LoVo (cell line): ENCODE measurements at places on chromosomes 4 and X.

GRCh38 chr4:18815081-18815778 is 793.7 kb upstream of the LCORL start:
- no peak for DNase-seq

GRCh38 chr4:136583567-136583966 is 948.7 kb downstream of the PCDH18 start:
- no peak for DNase-seq

- no peak for DNase-seq
These were observed 394.7 kb upstream of the CPEB2 start for GRCh38 chr4:14607578-14607977.

- DNase-seq: no peak
These were observed 42.8 kb downstream of the CPXCR1 start for GRCh38 chrX:88789825-88790224.

GRCh38 chr4:26212528-26212927 is 108.3 kb upstream of the RBPJ start:
- DNase-seq: no peak

DNA sequence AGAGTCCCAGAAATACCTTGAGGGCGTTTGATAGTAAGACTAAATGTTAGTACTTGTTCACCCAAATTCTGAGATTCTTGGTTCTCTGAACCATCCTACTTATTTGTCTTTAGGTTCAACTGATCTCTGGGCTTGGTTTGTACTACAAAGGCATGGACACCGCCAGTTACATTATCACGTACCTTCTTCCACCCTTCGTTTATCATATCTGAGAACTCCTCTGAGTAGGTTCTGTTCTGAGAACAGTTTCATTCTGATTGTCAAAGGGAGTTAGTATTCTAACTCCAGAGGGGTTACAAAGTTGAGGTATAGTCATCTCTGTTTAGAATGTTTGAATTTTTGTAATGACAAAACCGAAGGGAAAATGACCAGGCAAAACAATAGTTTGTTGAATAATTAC is 19.3 kb downstream of the ZFX start:
- no peak for DNase-seq

DNA sequence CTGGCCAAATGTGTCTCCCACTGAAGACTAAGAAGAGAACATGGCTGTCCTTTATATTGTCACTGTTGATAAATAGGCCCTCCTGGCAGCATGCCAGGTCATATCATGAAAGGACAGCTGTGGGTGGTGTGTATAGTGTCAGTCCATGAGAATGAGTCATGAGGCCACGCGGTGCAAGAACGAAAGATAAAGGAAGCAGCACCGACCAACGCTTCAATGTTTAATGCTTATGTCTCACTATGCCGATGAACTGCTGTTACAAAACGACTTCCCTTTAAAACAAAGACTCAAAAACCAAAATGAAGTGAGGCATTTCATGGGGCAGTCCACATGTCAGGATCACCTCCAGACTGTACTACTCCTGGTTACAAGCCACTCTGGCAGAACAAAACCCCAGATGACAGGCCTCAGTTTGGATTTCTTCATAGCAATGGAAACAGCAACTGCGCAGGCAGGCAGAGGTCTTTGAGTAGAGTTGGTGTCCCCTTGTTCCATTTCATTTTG is 5.2 kb upstream of the TCEANC start:
- peak; percentile 74 for DNase-seq

GRCh38 chr4:164485136-164485535 is 268.8 kb upstream of the SMIM31 start:
- no peak for DNase-seq

DNA sequence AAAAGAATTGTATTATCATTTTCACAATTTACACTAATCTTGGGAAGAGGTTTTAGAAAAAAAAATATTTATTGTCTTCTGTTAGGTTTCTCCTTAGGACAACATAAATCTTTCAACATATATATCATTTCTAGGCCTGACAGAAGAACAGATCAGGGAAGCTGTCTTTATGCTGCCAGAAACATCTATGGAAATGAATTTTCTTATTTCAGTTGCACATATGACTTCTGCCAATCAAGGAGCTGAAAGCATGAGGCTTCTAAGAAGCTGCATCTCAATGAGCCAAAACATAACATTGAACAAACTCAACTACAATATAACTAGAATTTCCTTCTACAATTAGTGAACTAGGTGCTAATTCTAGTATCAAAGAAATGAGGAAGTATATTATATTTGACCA is 258.4 kb downstream of the MAPK10 start:
- no peak for DNase-seq

DNA sequence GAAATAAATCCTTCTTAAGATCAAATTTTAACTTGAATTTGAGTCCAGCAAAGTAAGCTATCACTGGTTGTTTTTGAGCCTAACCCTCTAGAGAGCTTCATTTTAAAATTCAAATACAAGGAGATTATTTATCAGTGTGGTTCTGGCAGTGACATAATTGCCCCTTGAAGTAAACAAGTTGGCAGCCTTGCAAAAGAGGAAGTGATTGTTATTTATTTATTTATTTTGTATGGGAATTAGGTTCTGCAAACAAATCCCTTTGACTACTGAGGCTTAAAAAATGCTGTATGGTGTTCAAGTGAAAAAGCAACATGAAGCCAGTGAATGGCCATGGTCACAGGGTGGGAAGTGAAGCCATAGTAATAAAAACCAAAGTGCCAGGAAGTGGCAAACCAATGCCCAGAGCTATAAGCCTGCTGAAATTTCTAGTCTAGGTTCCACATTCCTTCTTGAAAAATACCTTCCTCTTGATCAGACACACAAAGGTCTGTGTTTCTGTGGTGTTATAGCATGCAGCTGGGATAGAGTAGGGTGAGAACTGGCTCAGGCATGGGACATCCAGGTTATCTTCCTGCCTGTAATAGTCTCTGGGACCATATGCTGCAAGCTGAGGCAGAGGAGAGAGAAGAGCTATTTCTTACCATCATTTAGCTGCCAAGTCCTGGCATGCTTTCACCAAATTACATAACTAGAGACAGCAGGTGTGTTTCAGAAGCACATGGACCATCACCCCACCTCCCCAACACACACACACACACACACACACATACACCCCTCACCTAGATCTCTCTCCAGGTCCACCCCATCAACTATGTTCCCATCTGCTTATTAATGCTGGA is 47.1 kb upstream of the TSPAN7 start:
- DNase-seq: no peak

DNA sequence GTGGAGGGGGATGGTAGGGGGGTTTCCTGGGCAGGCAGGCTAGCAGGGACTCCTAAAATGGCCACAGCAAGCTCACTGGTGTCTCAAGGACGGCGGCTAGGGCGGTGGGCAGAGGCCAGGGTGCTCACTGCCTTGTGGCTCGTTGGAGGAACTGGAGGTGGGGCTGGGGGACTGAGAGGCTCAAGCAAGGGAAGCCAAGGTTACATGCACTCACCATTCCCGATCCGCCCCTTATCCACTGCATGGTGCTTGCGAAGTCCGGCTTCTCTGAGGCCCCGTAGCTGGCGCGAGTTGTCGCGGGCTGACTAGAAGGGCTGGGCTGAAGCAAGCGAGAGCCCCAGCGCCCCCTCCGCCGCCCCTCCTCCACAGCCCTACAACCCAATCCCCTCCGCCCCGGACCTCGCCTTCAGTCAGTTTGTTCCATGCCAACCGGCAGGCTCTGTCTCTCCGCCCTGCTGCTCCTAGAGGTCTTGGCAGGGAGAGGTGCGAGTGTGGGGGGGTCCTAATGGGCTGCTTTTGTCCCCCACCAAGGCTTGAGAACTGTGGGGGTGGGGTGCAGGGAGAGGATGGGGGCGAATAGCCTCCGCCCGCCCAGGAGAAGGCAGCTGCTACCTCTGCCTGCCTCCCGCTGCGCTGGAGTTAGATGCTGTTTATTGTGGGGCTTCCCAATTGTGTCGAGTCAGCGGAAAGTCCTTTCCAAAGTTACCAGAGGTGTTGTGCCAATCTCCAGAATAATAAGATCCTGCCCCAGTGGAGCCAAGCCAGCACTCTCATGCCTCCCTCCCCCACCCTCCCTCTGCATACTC is at the start of gene ARHGEF9:
ARHGEF9 (minus strand) TSS at position 313 of the 806 bp plus-strand sequence; CDS start at position 244, 69 bp downstream.
- DNase-seq: no peak

DNA sequence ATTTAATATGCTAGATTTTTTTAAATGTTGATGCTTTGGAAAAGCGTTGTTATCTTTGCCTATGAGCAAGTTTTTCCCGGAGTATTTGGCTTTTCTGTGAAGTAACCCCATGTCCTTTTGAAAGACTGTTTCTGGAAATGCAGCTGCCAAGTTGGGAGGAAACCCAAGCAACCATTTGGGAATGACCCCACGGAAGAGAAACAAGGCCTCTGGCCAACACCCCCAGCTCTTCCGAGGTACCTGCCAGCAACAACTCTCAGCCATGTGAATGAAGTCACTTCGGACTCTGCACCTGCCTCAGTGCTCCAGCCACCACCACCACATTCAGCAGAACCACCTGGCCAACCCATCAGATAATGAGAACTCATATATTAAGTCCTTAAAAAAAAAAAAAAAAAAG is 36.2 kb upstream of the DHRSX start:
- no peak for DNase-seq

DNA sequence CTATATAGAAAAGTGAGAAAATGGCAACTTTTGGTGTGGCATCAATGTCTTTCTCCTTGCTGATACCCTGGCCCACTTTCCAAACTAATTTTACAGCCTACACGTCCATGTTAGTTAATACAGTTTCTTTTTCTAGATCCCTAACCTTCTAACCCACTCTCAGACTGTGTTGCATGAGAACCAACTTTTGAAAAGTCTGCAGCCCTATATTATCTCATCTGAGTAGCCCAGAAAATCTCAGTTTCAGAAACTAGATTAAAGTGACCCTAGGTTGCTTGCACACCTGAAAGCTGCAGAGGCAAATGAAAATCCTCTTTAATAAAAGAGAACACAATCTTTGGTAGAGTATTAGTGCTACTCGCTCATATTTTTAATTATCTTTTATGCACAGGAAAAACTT is 371.6 kb upstream of the EMCN start:
- no peak for DNase-seq

DNA sequence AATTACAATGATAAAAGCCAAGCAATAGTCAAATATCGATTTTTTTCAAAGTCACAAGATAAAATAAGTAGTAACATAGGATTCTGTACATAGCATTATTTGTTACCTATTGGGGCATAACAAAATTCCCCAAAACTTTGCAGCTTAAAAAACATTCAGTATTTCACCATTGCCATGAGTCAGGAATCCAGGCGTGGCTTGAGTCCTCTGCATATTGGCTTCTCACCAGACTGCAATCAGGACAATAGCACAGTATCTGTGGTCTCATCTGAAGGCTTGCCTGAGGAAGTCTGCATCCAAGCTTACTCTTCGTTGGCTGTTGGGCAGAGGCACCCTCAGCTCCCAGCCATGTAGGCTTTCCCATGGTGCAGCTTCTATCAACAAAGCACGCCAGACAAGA is 6.2 kb upstream of the CTBP1 start:
- DNase-seq: no peak

- DNase-seq: no peak
These were observed 29.5 kb downstream of the FHDC1 start for GRCh38 chr4:152965611-152966010.

DNA sequence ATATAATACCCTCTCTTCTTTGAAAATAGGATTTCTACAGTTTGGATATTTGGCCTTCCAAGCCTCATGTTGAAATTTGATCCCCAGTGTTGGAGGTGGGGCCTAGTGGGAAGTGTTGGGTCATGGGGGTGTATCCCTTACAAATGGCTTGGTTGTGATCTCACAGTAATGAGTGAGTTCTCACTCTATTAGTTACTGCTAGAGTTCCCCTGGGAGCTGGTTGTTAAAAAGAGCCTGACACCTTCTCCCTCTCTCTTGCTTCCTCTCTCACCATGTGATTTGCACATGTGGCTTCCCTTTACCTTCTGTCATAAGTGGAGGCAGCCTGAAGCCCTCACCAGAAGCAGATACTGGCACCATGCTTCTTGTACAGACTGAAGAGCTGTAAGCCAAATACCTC is 73.9 kb downstream of the HDAC8 start:
- DNase-seq: no peak

DNA sequence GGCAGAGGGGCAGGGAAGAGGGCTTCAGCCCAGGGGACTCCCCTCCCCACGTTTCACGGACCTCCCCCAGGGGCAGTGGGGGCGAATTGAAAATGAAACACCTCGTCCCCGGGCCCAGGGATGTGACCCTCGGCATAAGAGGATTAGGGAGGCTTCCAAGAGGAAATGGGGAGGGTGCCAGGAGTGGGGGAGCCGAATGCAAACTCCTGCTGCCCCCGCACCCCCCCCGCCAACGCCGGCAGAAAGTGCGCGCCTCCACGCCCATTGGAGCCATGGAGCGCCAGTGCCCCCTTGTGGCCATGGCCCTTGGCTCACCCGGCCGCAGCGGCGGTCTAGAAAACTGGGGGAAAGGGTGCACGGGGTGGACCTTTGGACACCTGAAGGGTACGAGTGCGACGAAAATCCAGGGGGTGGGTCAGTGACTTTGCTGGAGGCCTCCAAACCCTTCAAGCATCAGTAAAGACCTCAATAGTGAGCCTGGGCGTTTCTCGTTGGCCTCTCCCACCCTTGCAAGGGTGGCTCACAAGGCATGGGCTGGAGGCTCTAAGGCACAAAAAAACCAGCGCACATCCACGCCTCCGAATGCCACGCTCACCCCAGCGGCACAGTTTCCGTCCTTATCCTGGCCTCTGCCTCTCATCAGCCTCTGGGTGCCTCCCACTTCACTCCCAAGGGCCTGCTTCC is 120.8 kb upstream of the PJA1 start:
- peak; percentile 31 for DNase-seq

GRCh38 chr4:42789041-42789567 is 103.4 kb upstream of the GRXCR1 start:
- no peak for DNase-seq

- DNase-seq: no peak
These were observed 36.0 kb upstream of the ASMTL start for GRCh38 chrX:1488745-1489144.

- no peak for DNase-seq
These were observed 52.3 kb upstream of the PDLIM3 start for GRCh38 chr4:185587427-185588161.

DNA sequence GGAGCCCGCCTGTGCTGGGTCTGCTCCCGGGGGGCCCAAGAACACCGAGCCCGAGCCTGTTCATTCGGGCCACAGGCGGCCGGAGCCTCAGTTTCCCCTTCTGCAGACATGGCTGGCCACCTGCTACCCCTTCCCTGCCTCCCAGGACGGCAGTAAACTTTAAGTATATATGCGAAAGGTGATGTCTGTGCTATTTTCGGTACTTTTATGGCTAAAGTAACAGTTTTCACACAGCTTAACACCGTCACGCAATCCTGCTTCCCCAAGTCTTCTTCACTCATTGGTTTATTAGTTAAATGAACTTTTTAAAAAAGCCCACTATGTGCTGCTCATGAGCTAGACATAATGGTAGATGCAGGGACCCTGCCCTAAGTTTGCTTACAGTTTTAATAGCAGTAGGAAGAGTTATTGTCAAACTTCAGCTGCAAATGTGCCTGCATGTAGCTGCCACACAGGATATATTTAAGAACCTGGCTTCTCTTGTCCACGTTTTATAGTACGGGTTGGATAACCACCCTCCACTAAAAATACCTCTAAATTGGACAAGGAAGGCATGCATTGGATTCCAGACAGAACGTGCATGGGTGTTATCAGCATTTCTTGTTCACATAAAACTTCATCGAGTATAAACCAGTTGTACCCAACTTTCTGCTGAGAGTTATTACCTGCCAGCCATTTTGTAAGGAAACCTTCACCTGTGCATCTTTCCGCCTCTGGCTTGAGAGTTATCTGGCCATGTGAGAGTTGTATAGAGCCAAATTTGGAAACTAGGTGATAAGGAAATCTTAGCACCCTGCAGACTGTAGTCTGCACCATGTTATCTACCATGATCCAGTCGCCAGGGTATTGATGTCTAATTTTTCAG is 741 bp downstream of the ANAPC4 start:
- DNase-seq: no peak

GRCh38 chrX:115989686-115990085 is 180.9 kb upstream of the AGTR2 start:
- no peak for DNase-seq
